ENCODE measurements at places on chromosomes 3 and 15. TPM values are rescaled to one million over a fixed set of nuclear protein-coding genes. Genes with fewer than 3 reads are reported as not detected.

The IL17RE gene
- 10.8 TPM for total RNA-seq

The DUOXA2 gene
- not detected for total RNA-seq

The RBP2 gene
- not detected for total RNA-seq

The PTPRG gene
- 10.1 TPM for total RNA-seq

The PPM1L gene
- 0.31 TPM for total RNA-seq

The ROBO2 gene
- total RNA-seq = under 0.01 TPM

The WDR93 gene
- total RNA-seq = not detected

The VGLL3 gene
- 0.65 TPM for total RNA-seq

The ANKRD63 gene
- not detected for total RNA-seq

The TRH gene
- total RNA-seq = not detected

The GOLGA8M gene
- not detected for total RNA-seq

The ITPR1 gene
- total RNA-seq = 2.7 TPM

The INSYN1 gene
- 0.08 TPM for total RNA-seq

The FGD5 gene
- total RNA-seq = not detected

The GP9 gene
- not detected for total RNA-seq

The LRRC2 gene
- 0.08 TPM for total RNA-seq

The ESYT3 gene
- 1.5 TPM for total RNA-seq

The CCDC71 gene
- total RNA-seq = 47.6 TPM

The ALDH1A2 gene
- not detected for total RNA-seq

The LYZL4 gene
- not detected for total RNA-seq

The KLHL40 gene
- not detected for total RNA-seq

The ADCY5 gene
- total RNA-seq = 0.08 TPM

The TMEM42 gene
- total RNA-seq = 34.2 TPM

The TEX9 gene
- 1.3 TPM for total RNA-seq

The MEX3B gene
- 1.6 TPM for total RNA-seq

The PLA2G4D gene
- total RNA-seq = 0.08 TPM

The IQCH gene
- 2.4 TPM for total RNA-seq

The TF gene
- total RNA-seq = 0.27 TPM

The GRIP2 gene
- total RNA-seq = 0.16 TPM

The ARGFX gene
- not detected for total RNA-seq

The IL5RA gene
- total RNA-seq = not detected

The SUCLG2 gene
- 48.3 TPM for total RNA-seq

The GMNC gene
- total RNA-seq = not detected

The COL8A1 gene
- total RNA-seq = 56.4 TPM

The NPAP1 gene
- not detected for total RNA-seq

The RGMA gene
- 0.55 TPM for total RNA-seq

The BFSP2 gene
- total RNA-seq = not detected

The SLC6A20 gene
- not detected for total RNA-seq
